KG1 (cell line): ENCODE measurements at places on chromosomes 4 and X.

DNA sequence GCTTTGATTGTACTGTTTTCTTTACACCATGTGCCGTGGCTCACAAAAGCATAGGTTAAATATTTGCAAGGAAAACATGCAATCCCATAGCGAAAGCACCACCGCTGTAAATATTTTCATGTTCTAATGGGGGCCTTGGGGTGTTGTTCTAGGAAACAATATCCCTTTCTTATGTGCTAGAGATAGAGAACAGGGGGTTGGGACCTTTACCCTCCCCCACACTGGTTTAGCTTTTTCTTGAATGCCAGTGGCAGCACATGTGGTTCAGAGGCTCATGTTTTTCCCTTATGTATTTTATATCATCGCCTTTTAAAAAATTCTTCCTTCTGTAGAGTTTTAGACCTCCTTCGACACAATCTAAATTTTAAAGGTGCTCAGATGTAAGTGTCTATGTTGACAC lies 422.6 kb upstream of the TENM3 start:
- no peak for DNase-seq

DNA sequence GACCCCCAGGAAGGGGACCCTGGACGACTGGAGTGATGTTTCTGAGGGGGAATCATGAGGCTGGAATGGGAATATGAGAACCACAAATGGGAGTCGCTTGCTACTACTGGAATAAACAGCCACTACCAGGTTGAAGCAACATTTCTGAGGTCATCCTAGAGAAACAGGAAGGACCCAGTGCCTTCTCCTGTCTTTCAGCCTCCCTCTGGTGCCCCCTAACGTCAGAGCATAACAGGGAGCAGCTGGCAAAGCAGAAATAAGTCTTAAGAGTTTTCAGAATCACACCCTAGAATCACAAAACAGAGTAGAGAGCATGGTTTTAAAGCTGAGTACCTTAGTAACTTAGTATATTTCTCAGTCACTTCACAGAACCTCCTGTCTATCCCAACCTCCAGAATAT lies 347.8 kb upstream of the PITX2 start:
- DNase-seq, result peak; percentile 11

- DNase-seq, result no peak
Measured at GRCh38 chr4:39900966-39901365, 76.7 kb downstream of the PDS5A start.

DNA sequence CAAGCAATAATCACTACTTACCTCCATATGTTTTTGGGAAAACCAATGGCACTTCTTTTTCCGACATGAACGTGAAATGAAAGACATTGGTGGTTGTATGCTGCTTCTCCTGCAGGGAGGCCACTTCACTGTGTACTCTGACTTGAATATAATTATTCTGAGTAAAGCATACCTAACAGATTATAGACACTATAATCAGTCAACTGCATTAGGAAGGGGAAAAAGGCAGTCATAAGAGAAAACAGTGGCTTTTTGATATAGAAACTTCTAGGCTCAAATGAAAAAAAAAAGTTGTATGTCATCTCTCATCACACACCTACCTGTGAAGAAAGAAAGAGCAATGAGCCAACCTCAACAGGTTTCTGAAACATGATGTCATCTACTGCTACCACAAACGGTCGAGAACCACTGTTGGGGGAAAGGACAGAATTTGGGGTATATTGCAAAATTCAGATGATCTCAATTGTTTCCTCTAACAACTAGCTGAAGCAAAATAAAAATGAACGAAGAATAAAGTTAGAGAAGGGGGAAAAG lies 37.4 kb downstream of the PRDX4 start:
- DNase-seq, result no peak

GRCh38 chr4:168656055-168656660 lies 159.3 kb downstream of the PALLD start:
- DNase-seq, result no peak

DNA sequence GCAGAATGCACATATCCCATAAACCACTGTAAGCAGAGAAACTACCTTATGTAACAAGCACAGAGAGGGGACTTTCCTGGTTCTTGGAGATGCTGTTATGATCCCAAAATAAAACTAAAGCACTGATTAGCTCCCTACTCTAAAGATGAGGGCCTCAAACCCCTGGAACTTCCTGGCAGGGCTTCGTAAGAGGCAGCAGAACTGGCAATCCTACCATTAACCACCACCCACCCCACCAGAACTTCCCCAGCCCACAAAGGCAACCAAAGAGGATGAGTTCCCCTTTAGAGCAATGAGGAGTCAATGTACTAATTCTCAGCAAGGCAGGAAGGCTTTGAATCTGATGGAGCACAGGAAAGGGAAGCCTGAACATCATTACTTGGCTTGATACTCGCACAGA lies 436.5 kb upstream of the FRG1 start:
- no peak for DNase-seq

GRCh38 chr4:82293304-82293703 lies 80.5 kb downstream of the HNRNPD start:
- peak; percentile 33 for DNase-seq

- no peak for DNase-seq
Measured at GRCh38 chrX:74195605-74196004, 108.4 kb upstream of the ZCCHC13 start.

- DNase-seq, result peak; percentile 3
Measured at GRCh38 chr4:181569553-181569952, 673.6 kb upstream of the TENM3 start.

DNA sequence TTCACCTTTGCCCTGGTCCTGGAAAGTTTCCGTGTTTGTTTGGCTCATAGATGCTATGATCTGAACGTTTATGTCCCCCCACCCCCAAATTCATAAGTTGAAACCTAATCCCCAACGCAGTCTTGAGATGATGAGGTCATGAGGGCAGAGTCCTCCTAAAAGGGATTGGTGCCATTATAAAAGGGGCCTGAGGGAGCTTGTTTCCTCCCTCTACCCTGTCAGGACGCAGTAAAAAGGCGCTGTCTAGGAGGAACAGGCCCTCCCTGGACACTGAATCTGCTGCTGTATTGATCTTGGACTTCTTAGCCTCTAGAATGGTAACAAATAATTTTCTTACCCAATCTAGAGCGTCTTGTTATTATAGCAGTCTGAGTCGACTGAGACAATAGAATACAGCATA lies 2190.6 kb upstream of the TENM3 start:
- DNase-seq, result no peak

GRCh38 chr4:154960476-154960875 lies 179.4 kb downstream of the RBM46 start:
- no peak for DNase-seq

- DNase-seq, result no peak
Measured at GRCh38 chr4:150145090-150145945, 67.1 kb downstream of the DCLK2 start.

DNA sequence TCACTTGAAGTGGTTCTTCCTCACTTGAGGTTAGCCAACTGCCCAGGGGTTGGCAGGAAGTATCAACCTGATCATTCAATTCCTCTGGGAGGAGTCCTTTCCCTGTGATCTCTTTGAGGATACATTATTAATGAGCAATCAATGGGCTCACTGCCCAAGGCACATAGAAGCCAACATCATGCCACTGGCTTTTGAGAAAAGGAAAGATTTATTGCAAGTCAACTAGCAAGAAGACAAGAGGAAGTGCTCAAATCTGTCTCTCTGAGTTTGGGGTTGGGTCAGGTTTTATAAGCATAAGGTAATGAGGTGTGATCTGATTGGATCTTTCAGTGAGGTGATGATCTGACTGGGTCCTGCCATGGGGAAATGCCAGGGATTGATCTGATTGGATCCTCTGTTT lies 39.6 kb downstream of the FGFBP1 start:
- no peak for DNase-seq

GRCh38 chrX:47902161-47902560 lies 65.5 kb downstream of the ZNF81 start:
- DNase-seq, result no peak

- no peak for DNase-seq
Measured at GRCh38 chr4:161663844-161664243, 500.0 kb downstream of the FSTL5 start.

- DNase-seq, result no peak
Measured at GRCh38 chr4:34289489-34289888, 1954.8 kb downstream of the ARAP2 start.

GRCh38 chr4:88999392-88999930 lies 57.5 kb downstream of the FAM13A start:
- no peak for DNase-seq
